ENCODE measurements at places on chromosomes 6 and 20.

DNA sequence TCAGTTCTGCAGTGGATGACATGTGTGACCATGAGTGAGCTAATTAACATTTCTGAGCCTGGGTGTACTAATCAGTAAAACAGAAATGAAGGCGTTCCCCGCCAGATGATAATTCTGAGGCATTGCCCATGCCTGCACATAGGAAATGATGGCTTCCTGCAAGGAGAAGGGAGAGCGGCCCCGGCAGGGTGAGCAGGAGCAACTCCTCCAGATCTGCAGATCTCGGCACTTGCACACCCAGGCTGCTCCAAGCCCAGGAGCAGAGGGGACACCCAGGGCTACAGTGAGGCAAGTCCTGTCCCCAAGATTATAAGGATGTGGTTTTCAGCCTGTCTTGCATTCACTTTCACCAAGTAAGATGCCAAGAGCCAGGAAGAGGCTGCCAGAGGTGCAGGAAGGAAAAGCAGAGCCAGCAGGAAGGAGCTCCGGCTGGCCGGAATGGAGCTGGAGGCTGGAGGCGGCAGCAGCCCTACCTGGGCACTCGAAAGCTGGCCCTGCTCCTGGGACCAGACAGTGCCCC, 177.5 kb upstream of the CST7 start:
- DNase-seq = no peak

GRCh38 chr20:46230801-46231282, 77.5 kb downstream of the CDH22 start:
- DNase-seq = no peak

- no peak for DNase-seq
Observed at GRCh38 chr20:4844325-4844724, 122.6 kb downstream of the PRND start.

GRCh38 chr6:46288835-46289234, 118.1 kb upstream of the ENPP5 start:
- no peak for DNase-seq

DNA sequence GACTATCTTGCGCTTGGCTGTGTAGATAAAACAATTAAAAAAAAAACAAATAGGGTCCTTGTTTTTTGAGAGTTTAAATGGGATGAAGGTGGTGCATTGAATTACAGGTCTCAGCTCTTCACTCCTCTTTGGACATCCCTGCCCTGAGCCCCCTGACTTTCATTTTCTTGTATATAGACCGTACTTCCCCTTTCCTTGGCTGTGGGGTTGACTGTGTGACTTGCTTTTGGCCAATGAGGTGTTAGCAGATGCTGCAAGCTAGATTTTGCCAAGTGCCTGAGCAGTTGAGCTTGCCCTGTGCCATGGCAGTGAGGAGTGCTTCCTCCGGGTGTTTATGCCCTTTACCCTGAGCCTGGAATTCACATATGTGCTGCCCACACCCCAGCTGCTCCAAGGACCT, 386.1 kb upstream of the ZFP64 start:
- DNase-seq = no peak

GRCh38 chr20:37315452-37316110, 26.1 kb downstream of the MANBAL start:
- no peak for DNase-seq

GRCh38 chr20:8862092-8862491, 206.8 kb upstream of the PLCB4 start:
- DNase-seq = no peak

DNA sequence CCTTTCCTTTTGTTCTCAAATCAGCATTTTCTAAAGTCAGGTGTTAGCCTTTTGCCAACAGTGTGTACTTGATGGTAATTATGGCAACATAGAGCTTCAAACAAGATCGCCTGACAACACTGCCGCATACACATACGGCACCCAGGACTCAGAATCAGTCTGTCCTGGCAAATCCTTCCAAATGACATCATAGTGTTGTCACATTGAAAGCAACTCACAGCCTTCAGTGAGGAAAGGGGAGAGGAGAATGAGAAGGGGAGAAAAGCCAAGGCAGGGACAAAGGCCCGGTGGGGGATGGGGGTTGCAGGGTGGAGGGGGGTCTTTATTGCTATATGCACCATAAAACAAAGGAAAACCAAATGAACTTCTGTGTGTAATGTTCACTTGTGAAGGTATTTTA, 65.7 kb upstream of the PTGIS start:
- DNase-seq = no peak

GRCh38 chr6:70061546-70061945, 195.2 kb downstream of the COL19A1 start:
- no peak for DNase-seq

- no peak for DNase-seq
Observed at GRCh38 chr6:43215066-43215465, 14.2 kb downstream of the DNPH1 start.

DNA sequence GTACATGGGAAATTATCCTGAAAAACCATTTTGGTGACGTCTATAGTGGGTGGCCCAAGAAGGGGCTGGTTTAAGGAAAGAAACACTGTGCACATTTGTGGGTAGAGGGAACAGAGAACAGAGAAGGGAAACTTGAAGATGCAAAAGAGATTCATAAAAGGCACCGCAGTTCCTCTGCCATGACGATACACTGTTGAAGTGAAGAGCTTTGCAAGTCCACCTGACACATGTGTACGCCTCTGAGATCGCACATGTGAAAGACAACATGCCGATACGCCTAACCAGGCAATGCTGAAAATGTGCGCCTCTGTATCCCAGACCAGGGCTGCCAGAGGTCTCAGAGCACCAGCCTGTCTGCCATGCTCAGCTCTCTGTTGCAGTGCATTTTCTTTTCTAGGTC, 180.9 kb downstream of the KIF16B start:
- no peak for DNase-seq

DNA sequence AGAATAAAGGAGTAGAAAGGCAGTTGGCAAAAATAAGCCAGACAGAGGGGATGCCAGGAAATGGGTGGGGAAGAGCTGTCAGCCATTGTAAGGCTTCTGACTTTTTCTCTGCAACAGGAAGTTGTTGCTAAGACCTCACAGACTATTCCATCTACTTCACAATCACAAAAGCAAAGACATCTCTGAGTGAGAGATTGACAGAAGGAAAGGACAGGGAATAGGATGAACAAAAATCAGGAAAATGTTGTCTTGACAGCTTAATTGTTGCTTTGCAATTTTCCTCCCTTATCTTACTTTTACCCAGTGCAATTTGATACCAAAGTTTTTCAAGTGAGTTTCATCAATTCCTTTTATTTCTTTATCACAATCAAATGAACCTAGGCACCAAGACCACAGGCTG, 291.2 kb downstream of the CBLN4 start:
- no peak for DNase-seq

GRCh38 chr20:58091810-58092209, 136.6 kb downstream of the ANKRD60 start:
- no peak for DNase-seq

DNA sequence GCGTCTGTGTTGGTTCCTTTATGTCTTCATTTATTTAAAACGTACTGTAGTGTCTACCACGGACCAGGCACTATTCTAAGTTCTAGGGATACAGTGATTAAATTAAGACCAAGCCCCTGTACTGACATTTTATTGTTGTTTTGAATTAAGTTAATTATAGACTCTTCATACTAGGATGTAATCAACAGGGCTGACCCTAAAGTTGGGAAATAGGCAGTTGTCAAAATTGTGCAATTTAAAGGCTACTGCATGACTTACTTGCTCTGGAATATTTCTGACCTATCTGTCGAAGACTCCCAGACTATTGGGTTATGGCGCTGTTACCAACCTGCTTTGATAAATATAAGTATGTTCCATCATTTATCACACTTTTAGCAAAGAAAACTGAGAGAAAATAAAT, 6.7 kb downstream of the MYO6 start:
- DNase-seq = no peak
